Jurkat, Clone E6-1 (cell line): ENCODE measurements at places on chromosomes 12 and 14.

DNA sequence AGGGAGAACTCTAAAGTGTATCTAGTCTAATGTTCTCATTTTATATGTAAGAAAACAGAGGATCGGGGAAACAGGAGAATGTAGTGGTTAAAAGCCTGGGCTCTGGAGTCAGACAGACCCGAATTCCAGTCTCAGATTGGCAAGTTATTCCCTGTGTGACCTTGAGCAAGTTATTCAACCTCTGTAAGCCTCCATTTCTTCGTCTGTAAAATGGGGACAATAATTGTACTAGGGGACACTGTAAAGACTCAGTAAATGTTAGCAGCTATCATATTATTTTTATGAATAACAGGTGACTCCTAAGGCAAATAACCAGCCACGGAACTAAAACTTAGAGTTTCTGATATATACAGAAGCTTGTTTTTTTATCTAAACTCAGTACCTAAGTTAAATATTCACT lies 152.1 kb downstream of the APAF1 start:
- DNase-seq: no peak

GRCh38 chr14:101347893-101348777 lies 213.2 kb upstream of the DIO3 start:
- DNase-seq: no peak

DNA sequence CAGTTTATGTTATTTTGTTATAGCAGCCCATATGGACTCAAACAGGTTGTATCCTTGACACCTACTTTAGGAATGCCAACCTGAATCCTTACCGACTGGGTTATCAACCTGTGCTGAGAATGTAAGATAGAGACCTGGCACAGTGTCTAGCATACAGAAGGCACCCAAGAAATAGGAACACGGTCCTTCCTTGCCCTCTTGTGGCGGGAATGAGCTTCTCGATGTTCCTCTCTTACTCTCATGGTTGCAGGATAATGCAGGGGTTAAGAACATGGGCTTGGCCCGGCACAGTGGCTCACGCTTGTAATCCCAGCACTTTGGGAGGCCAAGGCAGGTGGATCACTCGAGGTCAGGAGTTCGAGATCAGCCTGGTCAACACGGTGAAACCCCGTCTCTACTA lies 6.5 kb downstream of the C12orf43 start:
- peak; percentile 45 for DNase-seq

DNA sequence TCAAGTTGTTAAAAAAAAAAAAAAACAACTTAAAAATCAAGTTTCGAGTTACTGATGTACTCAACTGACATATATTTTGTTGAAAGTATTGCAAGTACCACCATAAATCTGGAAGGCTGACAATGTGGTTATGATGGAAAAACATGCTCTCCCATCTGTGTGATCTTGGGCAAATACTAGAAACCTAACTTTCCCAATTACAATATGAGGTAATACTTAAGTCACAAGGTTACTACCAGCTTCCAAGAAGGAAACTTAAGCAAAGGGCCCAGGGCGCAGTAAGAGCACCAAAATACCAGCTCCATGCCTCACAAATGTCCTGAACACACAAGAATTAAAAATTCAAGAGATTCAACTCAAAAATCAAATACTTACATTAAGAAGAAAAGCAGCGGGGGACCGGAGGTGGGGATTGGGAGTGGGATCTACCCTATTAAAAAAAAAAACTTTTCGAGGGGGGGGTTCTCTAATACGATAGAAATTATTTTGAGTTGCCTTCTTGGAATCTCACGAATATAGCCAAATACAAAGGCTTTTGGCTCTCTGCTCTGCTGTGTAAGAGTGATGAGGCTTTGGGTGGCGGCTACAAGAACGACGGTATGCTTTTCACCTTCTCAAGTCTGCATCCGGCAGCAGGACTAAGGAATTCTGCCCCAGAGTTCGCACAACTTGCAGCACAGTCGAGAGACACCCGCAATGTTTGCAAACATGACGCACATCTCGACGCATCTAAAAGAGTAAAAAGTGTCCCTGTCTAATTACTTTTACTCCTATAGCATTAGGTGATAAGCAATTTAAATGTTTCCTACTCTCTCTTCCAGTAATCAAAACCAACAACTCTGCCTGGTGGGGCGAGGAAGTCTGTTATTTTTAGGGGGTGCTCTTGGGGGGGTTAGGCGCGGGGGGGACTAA lies 1.1 kb downstream of the SAV1 start:
- DNase-seq: no peak

DNA sequence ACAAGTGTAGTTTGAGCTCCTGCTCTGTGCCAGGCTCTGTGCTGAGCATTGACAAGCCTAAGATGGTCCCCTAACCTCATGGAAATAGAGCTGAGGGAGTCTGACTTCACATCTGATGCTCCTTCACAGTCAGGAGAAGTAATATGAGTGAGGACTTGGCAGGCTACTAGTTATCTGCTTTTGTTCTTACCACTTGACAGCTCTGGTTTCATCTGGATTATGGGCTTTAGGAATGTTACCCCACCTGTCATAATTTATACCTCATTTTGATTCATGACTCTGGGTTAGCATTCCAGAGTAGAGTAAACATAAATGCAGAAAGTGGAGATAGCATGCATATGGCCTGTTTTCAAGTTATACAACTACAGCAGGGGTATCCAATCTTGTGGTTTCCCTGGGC lies 40.5 kb downstream of the ATP6V1D start:
- DNase-seq: peak; percentile 18
